Activated CD4-positive, alpha-beta T cell treated with anti-CD3 and anti-CD28 coated beads, Interleukin-2, amount 50 U/mL, for 4 hours (primary cell): ENCODE measurements at places on chromosomes 6 and 20.
A peak's percentile ranks its signal among the peaks of the same experiment; 100 is the strongest.

- DNase-seq: no peak
Measured at GRCh38 chr6:148608199-148608951, 138.5 kb upstream of the UST start.

- no peak for DNase-seq
Measured at GRCh38 chr20:46895906-46896242, 1.2 kb downstream of the EYA2 start.

GRCh38 chr20:5221061-5221430, 94.2 kb downstream of the CDS2 start:
- DNase-seq: no peak

DNA sequence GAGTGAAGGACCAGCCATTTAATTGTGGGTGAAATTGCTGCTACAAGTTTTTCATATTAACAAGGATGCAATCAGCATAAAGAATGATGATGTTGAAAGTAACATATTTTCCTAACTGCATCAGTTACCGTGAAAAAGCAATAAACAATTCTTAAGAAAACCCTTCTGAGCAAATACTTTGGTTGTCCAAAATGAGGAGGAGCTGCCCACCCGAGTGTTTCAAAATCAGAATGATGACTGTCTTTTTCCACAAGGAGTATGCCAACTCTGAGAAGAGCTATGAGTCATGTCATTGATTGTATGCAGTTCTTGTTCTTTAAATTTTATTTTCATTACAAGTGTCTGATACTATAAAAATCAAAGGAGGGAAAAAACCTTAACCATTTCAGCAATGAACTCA, 470.5 kb downstream of the COL12A1 start:
- no peak for DNase-seq

DNA sequence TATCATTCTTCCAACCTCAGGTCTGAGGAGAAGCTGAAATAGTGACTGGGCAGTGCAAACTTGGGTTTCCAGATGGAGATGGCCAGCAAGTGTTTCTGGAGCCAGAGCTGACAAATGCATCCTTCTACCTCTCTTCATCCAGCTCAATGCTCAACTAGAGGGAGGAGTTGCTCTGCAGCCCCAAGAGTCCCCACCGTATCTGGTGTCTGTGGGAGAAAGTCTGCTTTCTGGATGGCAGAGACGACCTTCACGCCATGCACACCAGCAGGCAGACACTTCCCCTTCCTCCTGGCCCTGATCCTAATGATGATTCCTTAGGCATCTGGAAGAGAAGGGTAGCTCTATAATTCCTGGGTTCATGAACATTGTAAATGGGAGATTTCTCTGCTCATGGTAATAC, 127.4 kb upstream of the SPACA1 start:
- no peak for DNase-seq

DNA sequence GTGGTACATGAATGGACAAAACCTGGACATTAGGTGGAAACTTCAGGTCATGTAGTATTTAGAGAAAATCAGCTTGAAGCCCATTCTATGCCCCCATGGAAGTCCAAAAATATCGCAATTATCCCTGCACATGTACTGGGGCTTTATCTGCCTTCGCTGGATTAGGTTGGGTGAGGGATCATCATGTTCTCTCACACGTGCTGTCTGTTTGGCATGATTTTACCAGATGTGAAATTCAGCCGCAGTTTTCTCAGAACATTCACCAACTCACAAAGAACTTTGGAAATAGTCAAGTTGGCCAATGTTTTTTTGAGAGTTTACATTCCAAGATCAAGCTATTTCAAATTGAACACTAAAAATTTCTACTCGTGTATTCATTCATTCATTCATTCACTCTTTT, 459.8 kb upstream of the CITED2 start:
- no peak for DNase-seq

DNA sequence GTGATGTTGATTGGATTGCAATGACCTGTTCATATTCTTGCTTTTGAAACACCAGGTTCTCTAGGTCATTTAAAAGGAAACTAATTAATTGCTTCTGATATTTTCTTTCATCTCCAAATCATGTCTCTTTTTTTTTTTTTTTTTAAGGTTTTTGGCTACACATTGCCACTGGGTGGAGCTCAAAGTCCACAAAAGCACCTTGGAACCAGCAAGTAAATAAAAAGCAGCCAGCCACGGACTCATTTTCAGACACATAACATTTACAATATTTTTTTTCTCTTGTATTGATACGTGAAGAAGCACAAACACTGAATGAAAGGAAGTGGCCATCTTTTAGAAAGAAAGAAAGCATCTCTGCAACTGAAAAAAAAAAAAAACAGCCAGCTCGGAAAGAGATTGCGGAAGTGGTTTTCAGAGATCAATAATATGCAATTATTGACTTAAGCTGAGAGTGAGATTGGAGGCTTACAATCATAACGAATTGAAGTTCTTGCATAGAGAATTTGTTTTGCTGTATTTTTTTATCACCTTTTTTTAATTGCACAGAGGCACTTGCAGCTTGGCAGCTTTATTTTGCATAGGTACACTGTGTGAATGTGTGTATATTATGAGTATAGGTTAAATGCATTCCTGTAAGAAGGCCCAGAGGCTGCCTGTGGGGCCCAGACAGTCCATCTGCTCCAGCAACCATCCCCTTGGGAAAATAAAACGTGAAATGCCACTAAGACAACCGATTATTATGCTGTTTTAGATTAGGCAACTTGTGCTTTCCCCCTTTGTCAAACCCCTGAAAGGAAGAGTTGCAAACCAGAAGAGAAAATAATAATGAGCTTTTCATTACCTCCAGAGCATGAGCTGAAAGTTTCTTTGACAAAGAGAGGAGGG, 28.2 kb downstream of the CGA start:
- peak; percentile 21 for DNase-seq
